ENCODE measurements at places on chromosomes 16 and 17. TPM values are rescaled to one million over a fixed set of nuclear protein-coding genes. Genes with fewer than 3 reads are reported as not detected.

HSD11B2 gene
- total RNA-seq, result 0.59 TPM

PYY gene
- not detected for total RNA-seq

OTOA gene
- total RNA-seq, result under 0.01 TPM

MLX gene
- 37.5 TPM for total RNA-seq

DNAI2 gene
- total RNA-seq, result not detected

SYCE1L gene
- not detected for total RNA-seq

DNAJC7 gene
- 64.3 TPM for total RNA-seq

NPIPA5 gene
- total RNA-seq, result under 0.01 TPM

CEP295NL gene
- total RNA-seq, result 2.9 TPM

GJD3 gene
- total RNA-seq, result 0.39 TPM

MAF gene
- 1.2 TPM for total RNA-seq

RNF43 gene
- under 0.01 TPM for total RNA-seq

GLIS2 gene
- 1.8 TPM for total RNA-seq

GTF3C1 gene
- total RNA-seq, result 68.0 TPM

USP43 gene
- 0.39 TPM for total RNA-seq

NTN1 gene
- total RNA-seq, result 0.37 TPM

OR1F1 gene
- not detected for total RNA-seq

KDM6B gene
- total RNA-seq, result 5.1 TPM

TMEM235 gene
- total RNA-seq, result not detected

KRT15 gene
- not detected for total RNA-seq

PRAC1 gene
- not detected for total RNA-seq

CIAO2B gene
- 92.9 TPM for total RNA-seq

GPR139 gene
- total RNA-seq, result not detected

NPTX1 gene
- total RNA-seq, result 0.73 TPM

SNAI3 gene
- total RNA-seq, result not detected

ACE gene
- total RNA-seq, result 61.7 TPM

SOX15 gene
- total RNA-seq, result 0.20 TPM

PPP4C gene
- 182 TPM for total RNA-seq

FBXL16 gene
- 0.59 TPM for total RNA-seq

C17orf78 gene
- total RNA-seq, result not detected

ZNF629 gene
- 13.6 TPM for total RNA-seq

FAM20A gene
- 16.4 TPM for total RNA-seq

SHISA9 gene
- not detected for total RNA-seq

DBNDD1 gene
- not detected for total RNA-seq

CDK5R1 gene
- total RNA-seq, result 0.73 TPM

CLEC3A gene
- total RNA-seq, result not detected

KREMEN2 gene
- total RNA-seq, result not detected

AHSP gene
- total RNA-seq, result not detected

TMIGD1 gene
- not detected for total RNA-seq

ZNF469 gene
- 2.9 TPM for total RNA-seq

ZDHHC1 gene
- 9.8 TPM for total RNA-seq

PLLP gene
- total RNA-seq, result under 0.01 TPM

GAST gene
- not detected for total RNA-seq

STH gene
- total RNA-seq, result not detected

PERCC1 gene
- not detected for total RNA-seq
